HCT116 (cell line): ENCODE measurements at places on chromosomes 7 and 10.
A peak's percentile ranks its signal among the peaks of the same experiment; 100 is the strongest.

- peak; percentile 32 for DNase-seq
Measured at GRCh38 chr7:115097175-115097671, 175.3 kb downstream of the MDFIC start.

GRCh38 chr10:126499744-126500143 is 111.5 kb upstream of the ADAM12 start:
- DNase-seq: no peak

- no peak for DNase-seq
Measured at GRCh38 chr7:46150202-46150601, 229.1 kb upstream of the IGFBP3 start.

GRCh38 chr10:5888351-5888750 is 1.3 kb downstream of the ANKRD16 start:
- no peak for DNase-seq

DNA sequence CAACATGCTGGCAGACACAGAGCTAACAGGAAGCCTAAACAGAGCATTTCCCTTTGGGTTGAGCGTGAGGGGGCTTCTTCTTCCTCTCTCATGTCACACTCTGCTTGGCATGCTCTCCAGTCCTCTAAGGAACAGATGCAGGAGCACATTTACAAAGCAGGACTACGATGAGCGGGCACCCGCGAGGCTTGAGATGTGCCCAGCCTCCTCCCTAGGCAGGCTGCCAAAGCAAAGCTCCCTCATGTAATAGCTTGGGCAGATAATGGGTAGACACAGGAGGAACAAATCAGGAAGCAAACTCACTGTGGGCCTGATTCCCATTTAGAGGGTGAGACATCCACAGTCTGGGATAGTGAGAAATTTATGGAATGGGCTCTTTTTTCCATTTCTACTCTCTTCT is 519.1 kb downstream of the NRG3 start:
- DNase-seq: no peak

DNA sequence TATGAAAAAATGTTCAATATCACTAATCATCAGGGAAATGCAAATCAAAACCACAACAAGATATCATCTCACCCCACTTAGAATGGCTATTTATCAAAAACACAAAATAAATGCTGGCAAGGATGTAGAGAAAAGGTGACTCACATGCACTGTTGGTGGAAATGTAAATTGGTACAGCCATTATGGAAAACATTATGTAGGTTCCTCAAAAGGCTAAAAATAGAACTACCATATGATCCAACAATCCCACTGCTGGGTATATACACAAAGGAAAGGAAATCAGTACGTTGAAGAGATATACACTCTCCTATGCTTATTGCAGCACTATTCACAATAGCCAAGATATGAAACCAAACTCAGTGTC is 50.2 kb downstream of the CDK1 start:
- DNase-seq: no peak

- no peak for DNase-seq
Measured at GRCh38 chr7:70660154-70660818, 471.7 kb upstream of the GALNT17 start.

- no peak for DNase-seq
Measured at GRCh38 chr10:47164126-47164799, 135.7 kb upstream of the GDF10 start.

- DNase-seq: no peak
Measured at GRCh38 chr10:131890276-131891195, 10.3 kb upstream of the PPP2R2D start.

- no peak for DNase-seq
Measured at GRCh38 chr7:30459591-30460245, 18.9 kb downstream of the NOD1 start.

DNA sequence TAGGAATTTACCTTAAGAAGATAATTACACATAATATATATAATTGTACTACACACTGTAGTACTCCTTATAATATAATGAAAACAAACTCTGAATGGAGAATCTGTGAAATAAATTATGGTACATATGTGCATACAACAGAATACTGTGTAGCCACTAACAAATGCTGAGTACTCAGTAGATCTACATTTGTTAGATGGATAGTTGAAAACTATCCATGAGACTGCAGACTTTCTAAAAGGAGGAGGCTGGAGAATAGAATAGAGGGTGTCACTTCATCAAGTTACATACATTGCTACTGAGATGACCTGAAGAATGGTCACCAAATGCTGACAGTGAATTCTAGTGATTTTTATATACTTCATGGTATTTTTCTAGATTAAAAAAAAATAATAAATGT is 68.7 kb upstream of the OGDHL start:
- no peak for DNase-seq

DNA sequence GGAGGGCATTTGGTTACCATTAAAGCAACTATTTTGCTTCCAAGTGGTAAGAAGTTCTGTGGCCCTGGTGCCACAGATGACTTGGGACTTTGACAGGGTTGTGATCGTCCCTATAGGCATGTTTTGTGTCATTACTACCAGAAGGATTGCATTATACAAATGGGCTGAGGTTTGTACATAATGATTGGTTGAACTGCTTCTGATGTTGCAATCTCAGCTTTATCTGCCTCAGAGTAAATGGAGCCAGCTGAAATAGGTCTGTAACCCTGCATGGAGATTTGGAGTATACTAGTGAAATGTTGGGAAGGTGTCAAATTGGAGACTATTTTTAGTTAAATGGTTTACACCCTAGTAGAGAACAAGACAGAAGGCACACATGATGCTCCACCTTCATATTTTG is 46.1 kb upstream of the SEPTIN7 start:
- no peak for DNase-seq

DNA sequence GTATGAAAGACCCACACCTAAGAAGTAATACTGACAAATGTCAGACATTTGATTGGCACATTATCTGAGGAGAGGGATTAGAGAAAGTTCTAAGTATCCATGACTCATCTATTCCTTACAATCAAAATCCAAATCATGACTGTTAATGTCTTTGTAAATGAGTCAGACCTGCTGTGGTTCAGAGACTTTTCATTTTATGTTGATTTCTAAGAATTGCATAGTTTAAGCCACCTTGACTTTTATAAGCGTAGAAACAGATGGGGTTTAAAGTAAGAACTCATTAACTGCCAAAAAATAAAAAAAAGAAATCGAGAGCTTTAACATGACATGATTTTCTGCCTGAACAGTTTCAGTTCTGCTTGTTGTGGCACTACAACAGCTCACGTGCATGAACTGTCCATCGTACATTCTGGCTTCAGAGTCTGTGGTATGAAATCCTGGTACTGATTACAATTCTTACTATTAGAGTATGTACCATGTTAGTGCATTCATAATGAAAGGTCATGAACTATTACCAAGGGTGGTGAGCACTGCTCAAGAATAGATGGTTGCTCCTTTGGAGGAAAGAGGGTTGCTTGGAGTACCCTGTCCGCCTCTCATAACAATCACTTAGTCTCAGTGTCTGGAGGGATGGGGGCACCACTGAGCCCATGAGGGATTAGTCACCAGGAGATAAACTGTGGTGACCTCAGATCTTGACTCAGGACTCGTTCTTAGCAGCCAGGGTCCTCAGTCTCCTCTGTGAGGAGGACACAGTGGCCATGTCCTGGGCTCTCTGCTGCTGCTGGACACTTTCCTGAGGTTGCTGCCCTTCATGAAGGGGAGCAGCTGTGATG is 42.2 kb downstream of the ACSM6 start:
- DNase-seq: peak; percentile 68

- peak; percentile 38 for DNase-seq
Measured at GRCh38 chr7:20310963-20311742, 19.5 kb upstream of the ITGB8 start.

- DNase-seq: no peak
Measured at GRCh38 chr10:114521255-114521654, 117.0 kb upstream of the AFAP1L2 start.

DNA sequence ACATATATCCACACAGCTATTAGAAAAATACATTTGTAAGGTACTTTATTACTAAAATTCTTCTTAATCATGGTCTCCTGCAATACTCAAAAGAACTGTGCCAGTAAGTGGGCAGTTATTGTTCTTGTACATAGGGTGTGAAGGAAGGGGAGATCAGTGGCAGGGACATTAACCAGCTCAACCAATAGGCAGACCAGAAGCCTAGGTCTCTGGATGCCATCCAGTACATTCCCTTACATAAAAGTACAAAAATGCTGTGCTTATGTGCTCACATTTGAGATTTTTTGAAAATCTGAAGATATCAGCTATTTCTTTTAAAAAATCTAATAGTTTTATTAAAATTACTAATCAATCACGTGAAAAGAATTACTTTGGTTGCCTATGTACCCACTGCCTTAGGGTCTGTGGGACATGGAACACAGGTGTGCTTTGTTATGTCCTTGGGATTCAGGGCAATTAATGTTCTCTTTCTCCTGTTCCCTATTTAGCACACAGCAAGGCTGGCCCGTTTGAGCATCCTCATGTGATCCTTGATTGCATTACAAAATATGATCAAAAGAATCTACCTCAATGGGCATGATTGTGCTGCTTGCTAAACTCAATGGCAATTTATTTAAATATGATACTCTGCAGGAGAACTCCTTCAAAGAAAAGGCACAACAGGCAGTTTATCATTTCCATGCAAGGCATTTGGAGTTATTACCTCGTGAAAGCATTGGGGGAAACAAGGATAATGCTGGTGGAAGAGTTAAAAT is 22.7 kb downstream of the TWIST1 start:
- no peak for DNase-seq

- DNase-seq: no peak
Measured at GRCh38 chr7:74214816-74215630, 5.2 kb downstream of the LAT2 start.

GRCh38 chr7:117140921-117141320 is 181.9 kb downstream of the WNT2 start:
- no peak for DNase-seq

DNA sequence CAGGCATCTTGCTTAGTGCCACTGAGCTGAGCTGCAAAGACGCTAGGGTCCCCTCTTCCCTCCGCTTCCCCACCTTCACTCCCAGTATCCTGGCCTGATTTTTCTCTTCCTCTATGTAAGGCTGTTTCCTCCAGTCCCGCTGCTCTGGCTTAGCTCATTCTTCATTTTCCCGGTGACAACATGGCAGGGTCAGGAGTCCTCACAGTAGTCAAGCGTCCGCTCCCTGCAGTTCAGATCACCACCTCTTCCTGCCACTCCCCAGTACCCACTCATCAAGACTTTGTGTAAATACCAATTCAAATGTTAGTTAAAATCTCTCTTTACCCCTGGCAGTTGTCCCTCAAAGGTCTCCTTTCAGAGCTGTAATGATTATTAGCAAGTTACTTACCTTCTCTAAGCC is 650.4 kb upstream of the CELF2 start:
- DNase-seq: no peak

GRCh38 chr10:124694481-124695220 is 49.5 kb downstream of the FAM53B start:
- DNase-seq: no peak

DNA sequence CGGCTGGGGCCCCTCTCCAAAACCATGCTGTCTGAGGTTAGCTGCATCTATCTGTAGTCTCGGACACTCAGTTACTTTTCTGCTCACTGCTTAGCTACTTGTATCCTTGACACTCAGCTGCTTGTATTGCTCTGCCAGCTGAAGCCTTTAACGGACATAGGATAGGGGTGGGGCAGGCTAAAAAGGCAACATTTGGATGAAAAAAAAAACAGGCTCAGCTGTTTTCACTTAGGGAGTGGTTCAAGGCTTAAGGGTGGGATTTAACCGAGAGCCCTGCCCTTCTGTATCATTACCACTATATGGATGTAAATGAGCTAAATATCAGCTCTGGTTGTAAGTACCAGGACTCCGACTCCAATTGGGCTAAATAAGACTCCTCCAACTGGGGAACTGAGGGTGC is 28.6 kb downstream of the LSMEM1 start:
- DNase-seq: no peak

GRCh38 chr7:131507592-131508331 is 48.7 kb downstream of the PODXL start:
- peak; percentile 44 for DNase-seq

GRCh38 chr10:119670717-119671116 is 19.5 kb downstream of the BAG3 start:
- no peak for DNase-seq

- no peak for DNase-seq
Measured at GRCh38 chr10:42781893-42782445, 626 bp upstream of the BMS1 start.

DNA sequence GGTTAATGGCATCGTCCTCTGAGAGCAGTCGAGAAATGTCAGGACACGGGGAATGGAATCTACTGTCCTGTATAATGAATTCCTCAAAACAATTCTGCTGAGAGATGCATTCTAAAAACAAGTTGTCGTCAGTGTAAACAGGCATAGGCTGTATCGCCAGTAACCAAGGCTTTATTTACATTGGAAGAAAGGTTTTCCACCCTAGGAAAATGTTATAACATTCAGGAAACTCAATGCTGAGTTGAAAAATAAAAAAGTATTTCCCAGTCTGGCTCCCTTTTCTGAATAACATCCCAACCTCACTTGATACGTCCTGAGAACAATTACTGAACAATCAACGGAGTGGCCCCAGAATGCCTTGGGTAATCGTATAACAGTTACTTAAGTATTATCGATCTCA is 79.6 kb upstream of the UCN3 start:
- DNase-seq: no peak

GRCh38 chr7:99707096-99707495 is 27.3 kb upstream of the CYP3A5 start:
- DNase-seq: no peak

- no peak for DNase-seq
Measured at GRCh38 chr7:146528581-146528980, 412.0 kb downstream of the CNTNAP2 start.

GRCh38 chr7:30313793-30314192 is 29.4 kb downstream of the ZNRF2 start:
- DNase-seq: no peak

- no peak for DNase-seq
Measured at GRCh38 chr7:13411636-13412035, 577.8 kb downstream of the ETV1 start.

GRCh38 chr10:114571316-114571999 is 86.6 kb downstream of the ABLIM1 start:
- no peak for DNase-seq

DNA sequence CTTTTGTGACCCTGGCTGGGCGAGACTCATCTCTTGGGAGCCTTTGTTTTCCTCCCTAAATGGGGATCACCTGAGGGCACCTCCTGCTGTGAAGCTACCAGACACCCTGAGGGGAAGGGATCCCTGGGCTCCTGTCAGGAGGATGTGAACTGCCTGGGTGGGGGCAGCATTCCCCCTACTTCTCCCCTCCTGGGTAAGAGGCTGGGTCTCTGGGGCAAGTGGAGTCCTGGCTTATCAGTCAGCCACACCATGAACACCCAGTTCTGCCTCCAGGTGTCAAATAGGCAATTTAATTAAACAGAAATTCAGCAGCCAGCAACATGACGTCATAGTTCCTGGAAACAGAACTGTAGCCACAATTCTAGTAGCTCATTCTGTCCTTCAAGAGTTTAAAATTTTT is 97.7 kb upstream of the RET start:
- no peak for DNase-seq

DNA sequence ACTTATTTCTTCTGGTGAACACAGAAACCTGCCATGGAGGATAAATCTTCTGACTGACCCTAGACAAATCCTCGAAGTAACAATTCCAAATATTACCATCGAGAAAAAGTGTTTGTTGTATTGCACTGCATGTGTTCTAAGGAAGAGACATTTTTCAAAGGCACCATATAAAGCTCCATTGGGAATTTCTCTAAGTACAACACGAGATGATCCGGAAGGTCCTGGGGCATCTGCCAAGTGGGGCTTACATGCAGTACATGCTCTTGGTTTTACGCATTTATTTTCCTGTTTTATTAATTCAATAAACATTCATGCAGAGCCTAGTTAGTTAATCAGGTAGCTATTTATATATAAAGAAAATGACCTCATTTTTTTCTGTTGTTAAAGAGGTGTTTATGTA is 692.0 kb upstream of the IGFBP3 start:
- no peak for DNase-seq
